ENCODE measurements at places on chromosomes 4 and X. TPM values are rescaled to one million over a fixed set of nuclear protein-coding genes. Genes with fewer than 3 reads are reported as not detected.

KCNIP4 gene
- 1.7 TPM for total RNA-seq

- no peak for DNase-seq
Measured at GRCh38 chrX:148588649-148589310, 88.4 kb downstream of the AFF2 start.

- DNase-seq: no peak
Measured at GRCh38 chr4:157558016-157558415, 337.5 kb downstream of the GRIA2 start.

DNA sequence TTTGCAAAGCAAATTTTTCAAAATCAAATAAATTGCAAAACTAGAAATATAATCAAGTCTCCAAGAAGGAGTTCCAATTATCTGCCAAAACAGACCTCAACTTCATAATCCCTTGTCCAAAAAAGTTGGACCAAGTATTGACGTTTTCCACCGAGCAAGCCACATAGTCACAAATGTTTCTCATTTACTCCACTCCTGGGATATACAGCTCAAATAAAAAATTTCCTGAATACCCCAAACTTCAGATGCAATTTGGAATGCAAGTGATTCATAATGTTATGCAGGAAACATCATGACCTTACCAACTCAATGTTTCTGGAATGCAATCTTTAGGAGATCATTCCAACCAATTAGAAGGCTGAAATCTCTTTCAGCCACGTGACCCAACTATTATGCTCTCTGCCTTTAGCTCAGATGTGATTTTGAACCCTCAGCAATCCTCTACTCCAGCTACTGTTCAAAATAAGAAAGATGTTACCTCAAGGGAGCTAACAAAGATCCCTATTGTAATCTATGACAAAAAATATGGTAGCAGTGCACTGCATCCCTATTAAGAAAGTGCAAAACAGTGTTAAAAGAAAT lies 72.4 kb downstream of the PRDM5 start:
- DNase-seq: no peak

MAGEB2 gene
- not detected for total RNA-seq

- DNase-seq: no peak
Measured at GRCh38 chr4:153904011-153904410, 115.1 kb upstream of the SFRP2 start.

CXCL6 gene
- 0.73 TPM for total RNA-seq

- no peak for DNase-seq
Measured at GRCh38 chr4:2786152-2786671, 6.7 kb upstream of the SH3BP2 start.

DNA sequence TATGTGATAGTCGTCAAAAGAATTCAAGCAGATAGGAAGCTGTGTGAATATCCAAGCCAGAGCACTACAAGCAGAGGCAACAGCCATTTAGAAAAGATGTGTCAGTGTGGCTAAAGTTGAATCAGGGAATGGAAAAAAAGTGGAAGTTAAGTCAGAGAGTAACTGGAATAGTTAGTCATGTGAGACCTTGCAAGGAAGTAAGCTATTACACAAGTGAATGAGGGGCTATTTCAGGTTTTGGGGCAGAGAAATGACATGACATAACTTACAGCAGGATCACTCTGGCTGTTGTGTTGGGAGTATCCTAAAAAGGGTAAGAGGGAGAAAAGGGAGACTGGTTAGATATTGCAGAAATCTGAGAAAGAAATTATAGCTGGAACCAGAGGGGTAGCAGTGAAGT lies 236.6 kb upstream of the PCDH18 start:
- no peak for DNase-seq

PLK4 gene
- total RNA-seq: 4.7 TPM

SATL1 gene
- total RNA-seq: not detected

DNA sequence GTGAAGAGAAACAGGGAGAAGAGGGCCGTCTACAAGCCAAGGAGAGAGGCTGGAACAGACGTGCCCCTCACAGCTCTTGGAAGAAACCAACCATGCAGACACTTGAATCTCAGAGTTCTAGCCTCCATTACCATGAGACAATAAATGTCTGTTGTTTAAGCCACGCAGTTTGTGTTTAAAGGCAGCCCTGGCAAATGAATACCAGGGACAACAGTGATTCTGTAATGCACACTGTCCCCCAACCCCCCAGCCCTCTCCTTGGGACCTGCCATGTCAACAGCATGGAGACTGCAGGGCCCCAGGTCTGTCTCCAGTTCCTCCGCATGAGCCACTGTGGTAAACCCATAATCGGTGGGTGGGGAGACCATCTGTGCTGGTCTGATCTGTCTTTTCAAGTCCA lies 348.0 kb upstream of the KLF3 start:
- DNase-seq: no peak

DNA sequence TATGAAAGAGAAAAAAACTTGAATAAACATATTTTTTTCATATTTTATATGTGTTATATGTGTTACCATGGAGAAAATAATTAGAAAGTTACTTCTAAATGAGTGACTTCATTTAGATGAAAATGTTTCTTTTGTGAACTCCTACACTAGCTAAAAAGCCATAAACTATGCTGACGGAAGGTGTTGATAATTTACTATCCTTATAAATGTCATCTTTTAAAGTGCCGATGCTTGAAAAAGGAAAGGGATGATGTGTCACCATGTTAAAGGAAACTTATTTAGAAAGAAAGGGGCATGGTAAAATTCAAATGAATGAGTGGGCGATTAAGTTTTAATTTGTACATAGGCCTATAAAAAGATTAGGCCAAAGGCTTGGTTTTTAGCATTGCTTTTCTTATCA lies 133.8 kb downstream of the SPRY1 start:
- no peak for DNase-seq

GPRIN3 gene
- 3.5 TPM for total RNA-seq

HSPA4L gene
- total RNA-seq: 5.6 TPM

GRCh38 chr4:29142708-29143107 lies 1577.5 kb upstream of the PCDH7 start:
- no peak for DNase-seq

- no peak for DNase-seq
Measured at GRCh38 chr4:7698584-7698983, 241.1 kb downstream of the AFAP1 start.

DNA sequence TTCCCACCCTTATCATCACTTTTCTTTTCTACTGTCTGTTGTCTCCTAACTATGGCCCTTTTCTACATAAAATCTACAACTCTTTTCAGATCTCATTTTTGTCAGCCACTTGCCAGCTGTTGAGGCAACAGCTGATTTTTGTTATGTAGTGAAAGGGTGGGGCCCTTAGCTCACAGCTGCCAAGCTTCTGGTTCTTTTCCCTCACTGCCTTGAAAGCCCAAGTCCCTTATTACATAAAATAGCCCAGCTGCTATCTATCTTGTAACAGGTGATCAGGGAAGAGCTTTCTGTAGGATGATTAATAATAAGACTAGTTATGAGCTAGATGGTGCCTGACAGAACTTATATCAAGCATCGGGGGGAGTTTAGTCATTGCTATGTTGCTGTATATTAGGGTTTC lies 45.9 kb downstream of the ADGRL3 start:
- no peak for DNase-seq

GC gene
- total RNA-seq: 0.65 TPM

TMEM150C gene
- 4.8 TPM for total RNA-seq

DNA sequence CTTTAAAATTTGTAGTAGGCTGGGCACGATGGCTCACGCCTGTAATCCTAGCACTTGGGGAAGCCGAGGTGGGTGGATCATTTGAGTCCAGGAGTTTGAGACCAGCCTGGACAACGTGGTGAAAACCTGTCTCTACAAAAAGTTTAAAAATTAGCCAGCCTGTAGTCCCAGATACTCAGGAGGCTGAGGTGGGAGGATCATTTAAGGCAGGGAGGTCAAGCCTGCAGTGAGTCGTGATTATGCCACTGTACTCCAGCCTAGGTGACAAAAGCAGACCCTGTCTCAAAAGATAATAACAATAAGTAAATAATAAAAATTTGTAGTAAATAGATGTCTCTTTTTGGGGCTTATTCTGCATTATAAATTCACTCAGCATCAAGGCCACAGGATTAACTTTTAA lies 118.5 kb downstream of the IRF2 start:
- peak; percentile 2 for DNase-seq

GRIA3 gene
- 3.5 TPM for total RNA-seq

DNA sequence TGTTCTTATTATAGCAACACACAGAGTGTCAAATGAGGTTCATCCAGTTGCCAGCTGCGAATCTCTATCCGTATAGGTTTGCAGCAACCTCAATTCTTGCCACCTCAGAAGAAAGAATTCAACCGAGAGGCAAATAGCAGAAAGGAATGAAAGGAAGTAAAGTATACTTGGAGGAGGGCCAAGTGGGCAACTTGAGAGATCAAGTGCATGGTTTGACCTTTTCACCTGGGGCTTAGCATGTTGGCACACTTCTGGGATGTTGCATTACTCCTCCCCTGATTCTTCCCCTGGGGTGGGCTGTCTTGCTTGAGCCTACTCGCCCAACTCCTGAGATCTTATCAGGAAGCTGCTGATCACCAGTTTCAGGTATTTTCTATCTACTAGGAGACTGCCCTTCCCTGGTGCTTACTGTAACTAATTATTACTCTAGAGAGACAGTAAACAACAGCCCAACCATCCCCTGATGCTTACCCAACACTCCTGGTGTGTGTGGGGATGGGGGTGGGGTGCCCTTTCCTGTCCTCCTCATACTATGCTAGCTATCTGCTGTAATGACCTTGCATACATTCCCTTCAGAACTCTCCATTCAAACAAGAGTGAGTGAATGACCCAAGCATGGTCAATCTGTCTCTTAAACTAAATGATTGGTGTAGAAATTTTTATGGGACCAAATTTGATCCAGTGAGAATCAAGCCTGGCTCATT lies 7.3 kb upstream of the TMEM33 start:
- no peak for DNase-seq

DNA sequence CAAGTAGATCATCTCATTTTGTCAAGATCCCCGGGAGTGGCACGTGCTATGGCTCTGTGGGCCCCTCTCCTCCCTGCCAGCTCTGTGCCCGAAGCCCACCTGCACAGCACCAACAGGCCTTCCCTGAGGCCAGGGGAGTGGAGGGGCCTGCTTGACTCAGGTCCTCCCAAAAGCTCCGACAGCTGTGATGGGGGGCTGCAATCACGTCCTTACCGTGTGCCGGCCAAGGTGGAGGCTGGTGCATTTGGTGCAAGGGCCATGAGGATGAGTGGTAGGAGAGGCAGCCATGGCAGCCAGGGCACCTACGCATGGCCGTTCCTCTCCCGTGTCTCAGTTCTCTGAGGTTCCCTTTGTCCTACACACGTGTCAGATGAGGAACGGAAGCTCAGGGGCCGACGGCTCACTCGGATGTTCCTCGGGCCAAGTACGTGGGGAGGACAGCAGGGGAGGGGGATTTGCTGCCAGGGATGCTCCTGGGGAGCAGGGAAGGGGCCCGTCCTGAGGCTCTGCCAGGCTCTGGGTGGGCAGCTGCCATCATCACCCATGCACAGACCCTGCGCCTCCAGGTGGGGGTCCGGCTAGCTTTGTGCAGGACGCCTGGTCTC lies 95.8 kb downstream of the HMX1 start:
- DNase-seq: no peak

GRCh38 chrX:154008521-154008920 lies 11.2 kb downstream of the IRAK1 start:
- DNase-seq: no peak

GRCh38 chr4:159416073-159416472 lies 313.2 kb downstream of the RAPGEF2 start:
- no peak for DNase-seq

DNA sequence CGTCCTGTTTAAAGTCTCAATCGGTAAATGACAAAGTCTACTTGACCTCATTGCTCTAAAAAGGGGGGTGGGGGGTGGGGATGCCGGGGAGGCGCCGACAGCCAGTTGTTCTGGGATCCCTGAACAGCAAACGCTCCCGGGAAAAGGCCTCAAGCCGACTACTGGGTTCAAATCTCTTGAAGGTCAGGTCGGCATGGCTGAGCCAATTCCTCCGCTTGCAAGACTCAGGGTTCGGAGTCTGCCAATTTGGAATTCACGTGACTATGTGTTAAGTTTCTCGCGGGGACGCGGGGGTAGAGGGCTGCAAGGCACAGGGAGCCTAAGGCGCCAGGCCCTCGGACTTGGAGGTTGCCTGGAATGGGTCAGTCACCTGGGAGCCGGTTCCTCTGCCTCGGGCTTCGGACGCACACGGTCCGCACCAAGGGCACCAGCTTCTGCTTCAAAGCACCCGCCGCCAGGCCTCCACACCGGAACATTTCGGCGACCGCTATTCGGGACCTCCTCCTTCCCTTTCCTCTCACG lies 399 bp downstream of the AIFM1 start:
- DNase-seq: no peak

DNA sequence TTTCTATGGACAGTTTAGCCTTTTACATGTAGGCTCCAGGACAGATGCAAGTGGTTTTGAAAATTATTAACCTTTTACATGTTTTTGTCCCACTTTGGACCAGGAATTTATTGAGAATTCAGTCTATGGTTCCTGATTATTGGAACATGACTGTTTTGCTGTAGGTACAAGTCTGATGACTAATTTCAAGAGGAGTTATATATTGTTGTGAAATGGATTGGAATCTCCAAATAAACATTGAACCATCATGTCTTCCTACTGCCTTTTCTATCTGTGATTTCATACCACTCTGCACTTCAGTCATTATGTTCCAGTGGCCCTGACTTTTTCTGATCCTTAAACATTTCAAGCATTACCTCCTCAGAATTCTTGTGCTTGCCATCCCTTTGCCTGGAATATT lies 35.9 kb downstream of the TBC1D19 start:
- no peak for DNase-seq

- no peak for DNase-seq
Measured at GRCh38 chr4:91279899-91280298, 1023.9 kb upstream of the GRID2 start.

DNA sequence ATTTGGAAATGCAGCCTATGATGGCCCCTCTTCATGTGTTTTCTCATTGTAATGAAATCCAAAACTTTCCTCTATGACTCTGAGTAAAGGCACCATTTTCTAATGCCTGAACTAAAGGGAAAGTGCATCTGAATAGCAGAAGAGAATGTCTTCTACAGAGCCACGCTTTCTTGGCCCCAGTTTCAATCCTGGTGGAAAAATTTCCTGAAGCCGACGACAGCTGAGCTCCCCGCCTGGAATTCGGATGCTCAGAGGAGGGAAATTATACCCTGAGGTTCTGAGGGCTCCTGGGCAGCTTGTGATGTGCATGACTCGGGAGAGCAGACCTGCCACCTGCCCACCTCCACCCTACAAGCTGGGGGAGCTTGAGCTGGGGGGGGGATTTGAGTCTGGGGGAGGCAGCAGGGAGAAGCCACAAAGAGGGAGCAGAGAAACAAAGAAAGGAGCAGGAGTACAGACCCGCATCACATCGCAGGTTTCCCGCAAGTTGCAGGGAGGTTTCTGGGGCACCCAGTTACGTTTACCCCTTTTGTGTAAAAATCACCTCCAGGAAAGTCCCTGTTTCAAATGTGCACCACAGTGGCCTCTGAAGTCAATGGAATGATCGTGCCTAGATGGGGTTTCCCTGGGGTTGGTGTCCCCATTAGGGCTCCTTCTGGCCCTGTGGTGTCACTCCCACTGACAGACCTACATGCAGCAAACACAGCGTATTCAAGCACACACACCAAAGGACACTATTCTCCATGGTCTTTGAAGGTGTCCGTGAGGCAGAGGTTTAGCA lies 145.6 kb upstream of the RBPJ start:
- no peak for DNase-seq
